ENCODE measurements at places on chromosomes 2 and 18. TPM values are rescaled to one million over a fixed set of nuclear protein-coding genes. Genes with fewer than 3 reads are reported as not detected.

DNA sequence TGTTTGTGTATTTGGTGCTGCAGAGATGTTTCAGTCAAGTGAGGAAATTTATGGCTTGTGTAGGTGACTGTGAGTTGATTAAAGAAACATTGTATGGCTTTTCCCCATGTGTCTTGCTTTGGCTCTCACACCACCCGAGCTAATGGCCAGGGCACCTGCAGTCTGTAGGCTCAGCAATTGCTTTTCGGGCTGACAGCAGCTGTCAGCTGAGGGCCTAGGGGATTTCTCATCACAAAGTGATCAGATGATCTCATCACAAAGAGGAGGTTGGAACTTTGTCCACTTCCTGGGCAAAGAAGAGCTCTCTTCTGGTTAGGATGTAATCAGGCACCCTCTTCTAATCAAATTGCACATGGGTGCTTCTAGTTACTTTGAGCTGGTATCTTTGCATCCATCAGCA lies 632.2 kb downstream of the SLC4A3 start:
- DNase-seq: no peak

GRCh38 chr2:174605687-174606086 lies 8.1 kb upstream of the WIPF1 start:
- DNase-seq: no peak

The HOXD12 gene
- not detected for polyA plus RNA-seq

DNA sequence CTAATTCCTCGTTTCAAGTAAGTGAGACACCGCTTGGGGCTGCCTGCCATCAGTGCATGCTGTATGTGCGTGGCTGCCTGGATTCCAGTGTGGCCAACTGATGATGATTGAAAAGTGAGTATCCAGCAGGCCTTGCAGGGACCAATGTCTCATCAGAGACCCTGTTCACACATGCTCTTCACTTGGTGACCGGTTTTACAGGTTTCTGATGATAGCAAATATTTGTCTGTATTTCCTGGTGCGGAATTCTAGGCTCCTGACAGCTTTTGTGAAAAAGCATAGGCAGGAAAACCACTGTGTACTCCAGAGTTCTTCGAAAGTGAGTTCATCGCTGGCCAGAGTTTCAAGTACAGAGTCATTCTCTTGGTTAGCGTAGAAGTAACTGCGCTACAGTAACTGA lies 13.8 kb upstream of the YWHAQ start:
- DNase-seq: no peak

DNA sequence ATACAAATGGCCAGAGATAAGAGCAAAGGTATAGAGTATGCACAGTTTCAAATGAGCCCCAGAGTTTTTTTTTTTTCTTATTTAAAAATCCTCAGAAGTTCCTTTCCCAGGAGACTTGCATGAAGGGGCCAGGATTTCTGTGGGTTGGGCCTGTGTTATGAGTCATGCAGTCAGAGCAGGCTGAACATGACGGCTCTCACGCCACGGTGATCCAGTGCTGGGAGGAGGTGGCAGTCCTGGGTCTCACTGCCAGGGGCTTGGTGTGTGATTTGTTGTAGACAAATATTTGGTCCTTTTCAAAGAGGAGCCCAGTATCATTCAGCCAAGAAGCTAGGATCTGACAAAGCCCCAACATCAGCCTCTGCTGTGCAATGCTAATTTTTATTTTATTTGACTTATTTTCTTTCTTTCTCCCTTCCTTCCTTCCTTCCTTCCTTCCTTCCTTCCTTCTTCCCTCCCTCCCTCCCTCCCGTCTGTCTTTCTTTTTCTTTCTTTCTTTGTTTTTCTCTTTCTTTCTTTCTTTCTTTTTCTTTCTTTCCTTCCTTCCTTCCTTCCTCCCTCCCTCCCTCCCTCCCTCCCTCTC lies 10.4 kb upstream of the KCNE4 start:
- no peak for DNase-seq

The ALK gene
- not detected for polyA plus RNA-seq

GRCh38 chr2:122670897-122671296 lies 915.4 kb downstream of the TSN start:
- DNase-seq: no peak

DNA sequence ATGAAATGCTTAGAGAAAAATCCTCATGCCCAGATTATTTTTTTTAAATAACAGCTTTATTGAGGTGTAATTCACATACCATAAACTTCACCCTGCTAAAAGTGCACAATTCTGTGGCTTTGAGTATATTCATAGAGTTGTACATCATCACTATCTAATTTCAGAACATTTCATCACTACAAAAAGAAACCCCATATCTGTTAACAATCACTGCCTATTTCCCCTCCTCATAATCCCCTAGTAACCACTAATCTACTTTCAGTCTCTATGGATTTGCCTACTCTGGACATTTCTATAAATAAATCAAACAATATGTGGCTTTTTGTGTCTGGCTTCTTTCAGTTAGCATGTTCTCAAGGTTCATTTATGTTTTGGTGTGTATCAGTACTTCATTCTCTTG lies 51.4 kb downstream of the OSBPL1A start:
- no peak for DNase-seq

The KCNIP3 gene
- polyA plus RNA-seq: not detected

The WNT10A gene
- 1.1 TPM for polyA plus RNA-seq

- DNase-seq: no peak
Measured at GRCh38 chr2:223712642-223713041, 110.5 kb upstream of the SCG2 start.

DNA sequence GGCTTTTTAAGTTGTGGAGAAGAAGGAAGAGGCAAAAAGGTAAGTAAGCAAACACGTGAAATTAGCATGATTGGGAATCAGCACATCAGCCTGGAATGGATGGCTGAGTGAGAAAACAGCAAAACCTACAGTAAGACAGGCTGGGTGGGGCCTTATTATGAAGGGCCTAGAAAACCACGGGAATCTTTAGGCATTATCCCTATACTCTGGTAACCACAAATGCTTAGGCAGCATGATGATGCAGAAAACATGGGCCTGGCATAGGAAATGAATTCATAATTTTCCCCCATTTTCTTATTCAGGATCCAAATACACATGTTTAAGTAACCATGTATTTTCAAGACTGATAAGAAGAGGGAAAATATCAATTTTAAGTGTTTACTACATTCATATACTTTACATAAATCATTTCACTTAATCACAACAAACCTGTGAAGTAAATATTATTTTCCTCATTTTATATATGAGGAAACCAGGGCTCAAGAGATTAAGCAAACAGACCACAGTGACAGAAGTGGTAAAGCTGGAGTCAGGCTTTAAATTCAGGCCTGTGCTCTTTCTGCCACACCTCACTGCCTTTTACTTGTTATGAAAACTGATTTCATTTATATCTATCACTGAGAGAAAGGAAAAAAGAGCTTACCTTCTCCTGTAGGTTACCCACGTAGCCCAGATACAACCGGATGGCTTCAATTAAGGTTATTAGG lies 4.0 kb downstream of the TMEM17 start:
- DNase-seq: no peak

- DNase-seq: no peak
Measured at GRCh38 chr2:225052703-225053102, 10.4 kb upstream of the DOCK10 start.

DNA sequence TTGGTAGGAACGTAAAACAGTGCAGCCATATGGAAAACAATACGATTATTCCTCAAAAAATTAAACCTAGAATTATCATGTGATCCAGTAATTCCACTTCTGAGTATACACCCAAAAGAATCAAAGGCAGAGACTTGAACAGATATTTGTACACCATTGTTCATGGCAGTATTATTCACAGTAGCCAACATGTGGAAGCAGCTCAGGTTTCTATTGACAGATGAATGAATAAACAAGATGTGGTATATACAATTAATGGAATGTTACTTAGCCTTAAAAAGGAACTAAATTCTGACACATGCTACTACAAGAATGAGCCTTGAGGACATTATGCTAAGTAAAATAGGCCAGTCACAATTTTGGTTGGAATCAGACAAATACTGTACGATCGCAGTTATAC lies 14.2 kb upstream of the RTTN start:
- no peak for DNase-seq

DNA sequence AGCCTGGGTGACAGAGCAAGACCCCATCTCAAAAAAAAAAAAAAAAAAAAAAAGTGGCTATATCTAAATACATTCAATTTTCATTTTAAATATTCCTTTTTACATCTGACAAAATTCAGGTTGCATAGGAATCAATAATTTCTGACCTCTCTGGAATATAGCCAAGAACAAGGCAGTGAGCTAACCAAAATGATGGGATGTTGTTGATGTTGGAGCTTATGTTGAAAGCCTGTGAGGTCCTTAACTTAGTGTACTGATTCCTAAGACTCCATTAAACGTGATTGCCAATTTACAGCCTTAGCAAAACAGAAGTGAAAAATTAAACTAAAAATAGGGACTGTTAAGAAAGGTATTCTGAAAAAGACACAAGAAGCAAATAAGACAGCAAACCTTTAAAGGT lies 109.6 kb downstream of the MEP1B start:
- DNase-seq: no peak

DNA sequence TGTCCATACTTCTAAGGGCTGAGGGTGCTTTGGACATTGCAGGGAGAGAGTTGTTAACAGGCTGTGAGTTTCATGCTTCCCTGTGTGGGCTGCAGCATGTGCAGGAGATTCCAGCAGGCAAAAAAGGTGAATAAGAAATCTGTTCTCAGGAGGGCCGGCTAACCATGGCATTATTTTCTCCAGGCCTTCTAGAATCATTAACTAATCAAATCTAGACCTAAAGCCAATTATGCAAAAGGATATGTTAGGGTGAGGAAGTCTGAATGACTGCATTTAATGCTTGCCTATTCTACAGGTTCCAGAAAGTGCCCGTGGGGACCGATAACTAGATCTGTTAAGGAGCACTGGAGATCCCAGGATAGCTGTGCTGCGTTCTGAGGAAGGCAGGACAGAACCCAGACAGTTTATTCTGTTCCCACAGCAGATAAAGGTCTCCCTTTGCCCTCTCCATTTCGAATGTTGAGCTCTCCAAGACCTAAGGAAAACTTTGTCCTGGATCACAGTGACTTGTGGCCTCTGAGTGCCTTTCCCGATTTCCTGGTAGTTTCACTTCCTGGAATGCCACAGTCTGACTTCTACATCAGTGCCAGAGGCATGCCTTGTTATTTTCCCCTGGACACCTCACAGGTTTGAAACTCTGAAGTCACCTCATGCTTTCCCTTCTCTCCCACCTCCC lies 50.0 kb upstream of the ZFP36L2 start:
- no peak for DNase-seq

GRCh38 chr2:156526950-156527636 lies 90.9 kb downstream of the GPD2 start:
- DNase-seq: no peak

GRCh38 chr2:104758199-104758620 lies 95.7 kb upstream of the POU3F3 start:
- no peak for DNase-seq

The FAM136A gene
- 41.3 TPM for polyA plus RNA-seq

The TPO gene
- polyA plus RNA-seq: 1.8 TPM

GRCh38 chr2:63786471-63786870 lies 55.2 kb upstream of the UGP2 start:
- DNase-seq: no peak

DNA sequence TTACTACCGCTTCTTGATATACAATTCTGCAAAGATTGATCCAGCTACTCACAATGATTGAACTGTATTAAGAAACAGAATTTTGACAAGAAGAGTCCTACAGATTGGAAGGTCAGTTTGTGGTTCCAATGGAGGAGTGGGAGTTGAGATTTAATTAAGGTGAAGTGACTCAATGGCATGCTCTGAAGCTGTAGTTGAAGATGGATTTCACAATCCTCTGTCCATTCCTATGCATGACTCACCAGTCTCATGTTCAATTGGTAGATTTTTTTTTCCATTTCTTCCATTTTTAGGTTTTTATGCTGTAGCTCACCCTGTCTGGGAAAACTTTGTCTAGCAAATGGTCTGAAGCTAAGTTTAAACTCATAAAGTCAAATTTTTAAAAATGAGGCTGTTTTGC lies 83.3 kb downstream of the DPP4 start:
- no peak for DNase-seq

The EMILIN2 gene
- polyA plus RNA-seq: 4.5 TPM

The RAB6C gene
- not detected for polyA plus RNA-seq

The STARD6 gene
- not detected for polyA plus RNA-seq

- no peak for DNase-seq
Measured at GRCh38 chr18:13890761-13891361, 24.5 kb downstream of the MC2R start.

The RGPD4 gene
- polyA plus RNA-seq: not detected

- DNase-seq: no peak
Measured at GRCh38 chr18:76668119-76668518, 154.2 kb upstream of the ZNF236 start.

DNA sequence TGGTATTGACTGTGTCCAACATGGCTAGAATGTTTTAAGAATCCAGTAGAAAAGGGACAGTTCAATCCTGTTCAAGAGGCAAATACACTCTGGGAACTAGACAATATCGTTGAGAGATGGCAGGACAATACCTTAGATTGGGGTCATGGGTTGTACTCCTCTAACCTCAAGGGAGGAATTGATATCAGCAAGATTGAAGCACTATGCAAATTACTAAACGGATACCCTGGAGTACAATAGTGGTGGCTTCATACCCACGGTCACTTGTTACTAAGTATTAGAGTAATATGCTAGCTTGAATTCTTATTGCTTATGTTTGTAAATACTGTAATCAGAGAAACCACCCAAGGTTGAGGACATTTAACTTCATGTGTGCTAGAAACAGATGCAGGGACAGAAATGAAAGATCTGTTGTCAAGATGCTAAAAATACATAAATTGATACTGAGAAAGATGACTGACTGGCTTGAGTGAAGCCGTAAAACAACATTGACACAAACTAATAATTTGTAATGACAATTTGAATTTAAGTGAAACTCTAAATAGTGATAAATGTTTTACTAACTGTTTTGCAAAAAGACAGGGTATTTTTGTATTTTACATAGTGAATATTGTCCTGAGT lies 73.3 kb downstream of the KCNJ3 start:
- DNase-seq: no peak

The DUSP19 gene
- 0.76 TPM for polyA plus RNA-seq

The CIDEA gene
- polyA plus RNA-seq: not detected

GRCh38 chr2:192414794-192415193 lies 220.1 kb upstream of the TMEFF2 start:
- no peak for DNase-seq

The FAP gene
- polyA plus RNA-seq: not detected

- no peak for DNase-seq
Measured at GRCh38 chr2:115083225-115083624, 640.8 kb downstream of the DPP10 start.

- no peak for DNase-seq
Measured at GRCh38 chr2:109473616-109474318, 140.0 kb downstream of the SEPTIN10 start.

DNA sequence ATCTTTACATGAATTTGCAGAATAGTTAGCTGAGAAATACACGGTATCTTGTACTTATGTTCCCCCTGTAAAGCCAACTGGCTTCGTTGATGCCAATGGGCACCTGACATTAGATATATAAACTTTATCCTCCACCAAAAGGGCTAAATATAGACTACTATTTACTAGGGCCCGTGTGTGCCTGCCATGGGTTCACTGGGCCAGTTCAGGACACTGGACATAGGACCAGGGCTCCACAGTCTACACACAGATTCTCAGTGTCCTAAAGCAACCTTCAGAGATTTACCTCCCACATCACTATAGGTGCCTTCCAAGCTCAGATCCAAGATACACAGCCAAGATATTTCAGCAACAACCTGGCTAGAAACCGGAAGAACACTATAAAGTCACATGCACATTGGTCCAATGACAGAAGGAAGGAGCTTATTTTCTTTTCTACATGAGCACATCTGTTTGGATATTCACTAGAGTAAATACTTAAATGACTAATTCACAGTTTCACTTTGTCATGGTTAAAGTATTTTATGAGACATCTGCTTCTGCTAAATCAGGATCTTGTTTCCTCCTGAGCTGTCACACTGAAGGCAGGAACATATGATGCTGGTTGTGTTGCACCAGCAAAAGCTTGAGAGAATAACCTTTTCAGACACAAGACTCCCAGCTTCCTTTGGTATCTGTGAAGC lies 95.1 kb downstream of the MYO5B start:
- no peak for DNase-seq

Measured in CD8-positive, alpha-beta memory T cell (primary cell).